CD8-positive, alpha-beta memory T cell (primary cell): ENCODE measurements at places on chromosomes 2 and 18.

- H3K27me3 ChIP-seq: no peaks in the 10 kb centered on the region
- H3K27ac ChIP-seq: no peak overlapping the region
- no peaks in the 10 kb centered on the region for H3K36me3 ChIP-seq
- DNase-seq: no peak
- H3K4me1 ChIP-seq: no peaks in the 10 kb centered on the region
- H3K4me3 ChIP-seq: no peak overlapping the region
Measured at GRCh38 chr18:67144329-67144728, 372.2 kb downstream of the DSEL start.

DNA sequence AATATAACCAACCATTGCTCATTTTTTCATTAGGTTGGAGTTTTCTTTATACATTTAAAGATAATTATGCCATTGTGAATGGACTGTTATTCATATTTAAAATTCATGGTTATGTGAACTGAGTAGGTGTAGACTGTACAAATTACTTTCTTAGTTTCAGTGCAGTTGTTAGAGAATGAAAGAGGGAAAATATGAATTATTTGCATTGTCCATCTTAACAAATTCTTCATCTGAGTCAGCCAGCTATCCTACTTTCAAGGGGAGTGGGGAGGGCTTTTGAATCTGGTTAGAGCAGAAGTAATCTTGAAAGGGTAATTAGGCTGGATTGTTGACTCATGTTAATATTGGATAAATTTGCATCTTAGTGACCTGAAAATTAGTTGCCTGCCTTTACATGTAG, 212.0 kb downstream of the MCFD2 start:
- H3K27ac ChIP-seq: no peak overlapping the region
- H3K36me3 ChIP-seq: no peaks in the 10 kb centered on the region
- H3K27me3 ChIP-seq: no peaks in the 10 kb centered on the region
- no peak for DNase-seq

- no peak overlapping the region for H3K27ac ChIP-seq
- H3K4me1 ChIP-seq: peaks cover 16% of the 10 kb centered on the region
- no peaks in the 10 kb centered on the region for H3K27me3 ChIP-seq
- no peak for DNase-seq
Measured at GRCh38 chr2:223860809-223861738, 23.7 kb upstream of the AP1S3 start.

GRCh38 chr2:134367213-134367612, 113.3 kb downstream of the MGAT5 start:
- DNase-seq: no peak
- no peaks in the 10 kb centered on the region for H3K27me3 ChIP-seq
- H3K27ac ChIP-seq: no peak overlapping the region
